Stimulated activated CD4-positive, alpha-beta T cell treated with anti-CD3 and anti-CD28 coated beads, Interleukin-2, amount 100 ng/mL, for 48 hours (primary cell): ENCODE measurements at places on chromosomes 12 and 14.

GRCh38 chr12:117231750-117232149 is 41.5 kb upstream of the FBXO21 start:
- no peak for DNase-seq

DNA sequence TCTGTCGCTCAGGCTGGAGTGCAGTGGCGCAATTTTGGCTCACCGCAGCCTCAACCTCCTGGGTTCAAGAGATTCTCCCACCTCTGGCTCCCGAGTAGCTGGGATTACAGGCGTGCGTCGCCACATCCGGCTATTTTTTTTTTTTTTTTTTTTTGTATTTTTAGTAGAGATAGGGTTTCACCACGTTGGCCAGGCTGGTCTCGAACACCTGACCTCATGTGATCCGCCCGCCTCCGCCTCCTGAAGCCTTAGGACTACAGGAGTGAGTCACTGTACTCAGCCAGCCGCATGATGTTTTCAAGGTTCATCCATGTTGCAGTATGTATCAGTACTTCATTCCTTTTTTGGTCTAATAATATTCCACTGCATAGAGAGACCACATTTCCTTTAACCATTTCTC is 2.4 kb upstream of the RNF34 start:
- no peak for DNase-seq

- DNase-seq, result no peak
Observed at GRCh38 chr12:14410841-14411569, 45.5 kb downstream of the ATF7IP start.

DNA sequence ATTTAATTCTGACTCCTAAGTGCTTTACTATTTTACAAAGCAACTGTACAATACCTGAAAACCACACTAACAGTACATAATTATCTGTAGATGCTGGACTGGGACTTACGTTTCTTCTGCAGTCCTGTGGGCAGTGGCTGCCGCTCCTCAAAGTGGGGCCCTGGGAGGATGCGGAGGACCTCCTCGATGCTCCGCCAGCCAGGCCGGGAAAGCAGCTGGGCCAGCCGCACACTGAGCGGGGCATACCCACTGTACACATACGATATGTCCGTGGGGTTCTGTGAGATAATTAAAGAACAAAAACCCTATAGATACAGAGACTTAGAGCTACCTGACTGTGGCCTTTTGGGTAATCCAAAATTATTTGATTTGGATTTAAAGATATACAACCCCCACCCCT is 6.8 kb upstream of the DIABLO start:
- no peak for DNase-seq

DNA sequence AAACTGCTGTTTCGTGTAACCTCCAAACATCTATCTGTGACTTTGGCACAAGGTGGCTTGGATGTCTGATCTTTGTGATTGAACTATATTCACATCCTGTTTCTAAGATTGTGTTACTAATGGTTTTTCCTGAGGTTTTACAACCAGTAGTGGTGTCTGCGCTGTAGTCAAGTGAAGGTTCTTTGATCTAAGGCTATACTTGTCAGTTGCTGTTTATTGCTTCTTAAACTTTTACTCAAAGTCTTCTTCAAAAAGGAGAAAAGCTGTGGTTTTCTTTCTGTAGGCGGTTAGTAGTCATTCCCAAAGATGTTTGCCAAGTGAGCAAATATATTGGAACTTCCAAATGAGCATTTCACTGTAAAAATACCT is 12.3 kb upstream of the CALM1 start:
- no peak for DNase-seq

DNA sequence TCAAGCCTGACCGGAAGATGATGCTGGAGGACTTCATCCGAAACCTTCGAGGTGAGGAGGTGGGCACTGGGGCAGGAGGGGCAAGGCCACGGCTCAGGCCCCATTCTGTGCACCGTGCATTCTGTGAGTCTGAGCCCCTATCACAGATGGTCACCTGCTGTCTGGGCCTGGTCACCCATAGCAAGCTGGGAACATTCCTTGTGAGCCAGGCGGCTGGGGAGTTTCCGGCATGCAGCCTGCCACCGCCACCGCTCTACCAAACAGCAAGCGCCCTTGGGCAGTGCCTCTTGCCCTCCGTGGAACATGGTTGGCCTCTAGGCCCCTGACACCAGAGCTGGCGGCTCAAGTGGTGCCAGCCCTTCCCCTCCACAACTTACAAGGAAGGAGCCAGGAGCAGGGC is 56.3 kb downstream of the SLC6A12 start:
- DNase-seq, result no peak

DNA sequence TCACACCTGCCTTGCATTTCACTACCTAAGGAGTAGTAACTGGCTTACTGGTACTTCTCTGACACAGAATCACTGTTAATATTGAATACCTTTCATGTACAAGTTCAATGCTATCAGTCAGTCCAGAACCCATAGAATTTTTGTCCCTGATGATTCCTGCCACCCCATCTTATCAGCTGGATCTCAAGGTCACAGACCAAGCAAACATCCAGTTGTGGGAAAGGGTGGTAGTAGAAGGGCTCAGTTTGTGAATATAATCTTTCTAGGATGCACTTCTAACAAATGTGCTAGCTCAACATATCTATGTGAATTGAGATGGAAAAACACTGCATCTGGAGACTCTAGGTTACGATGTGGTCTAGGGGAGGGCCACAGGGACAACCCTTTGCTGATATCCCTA is 14.1 kb downstream of the PPP1CC start:
- DNase-seq, result no peak
